SJSA1 (cell line): ENCODE measurements at places on chromosomes 6 and 20. TPM values are rescaled to one million over a fixed set of nuclear protein-coding genes. Genes with fewer than 3 reads are reported as not detected.

Gene OLIG3
- total RNA-seq, result not detected in 2 replicates

Gene RBM24
- 30.3 and 43.7 TPM in 2 replicates for total RNA-seq

Gene SEMG1
- not detected in 2 replicates for total RNA-seq

Gene NKX2-2
- 5.7 and 19.8 TPM in 2 replicates for total RNA-seq

Gene MAP1LC3A
- 54.1 and 64.5 TPM in 2 replicates for total RNA-seq

Gene SLC22A16
- not detected in 2 replicates for total RNA-seq

DNA sequence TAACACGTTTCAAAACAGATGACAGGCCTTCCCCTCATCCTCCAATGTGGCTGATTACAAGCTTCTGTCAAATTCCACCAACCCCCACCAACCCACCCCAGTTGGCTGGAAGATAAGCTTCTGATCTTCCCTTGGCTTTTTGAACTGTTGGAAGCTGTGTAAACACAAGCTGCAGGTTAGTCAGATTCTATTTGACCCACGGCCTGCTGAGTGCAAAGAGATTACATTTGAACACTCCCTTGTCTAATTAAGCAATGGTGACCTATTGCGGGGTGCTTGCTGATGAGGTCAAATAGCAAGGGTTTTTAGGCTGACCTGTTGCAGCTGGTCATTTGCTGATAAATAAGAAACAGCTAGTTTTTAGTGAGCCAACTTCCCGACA is 379.7 kb downstream of the BMP2 start:
- no peaks in the 10 kb centered on the region for H3K4me1 ChIP-seq
- no peak overlapping the region for H3K4me3 ChIP-seq
- H3K27ac ChIP-seq, result no peak overlapping the region
- H3K27me3 ChIP-seq, result no peaks in the 10 kb centered on the region

DNA sequence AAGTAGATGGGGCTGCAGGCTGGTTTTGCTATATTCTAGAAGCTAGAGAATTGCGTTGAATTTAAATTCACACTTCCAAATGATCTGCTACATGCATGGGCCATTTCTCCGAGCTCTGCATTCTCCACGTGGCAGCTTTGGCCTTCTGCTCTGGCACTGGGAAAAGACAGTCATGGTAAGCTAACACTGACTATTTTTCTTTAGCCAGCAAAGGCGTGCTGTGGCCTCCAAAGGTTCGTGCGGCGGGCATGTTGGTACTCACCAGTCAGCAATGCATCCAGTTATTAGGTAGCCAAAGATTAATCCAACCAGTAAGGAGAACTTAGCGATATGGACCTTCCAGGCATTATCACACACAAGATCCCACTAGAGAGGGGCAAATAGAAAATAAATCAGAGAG is 41.4 kb downstream of the SLC22A23 start:
- H3K36me3 ChIP-seq, result no peaks in the 10 kb centered on the region
- no peak overlapping the region for H3K4me3 ChIP-seq
- H3K27ac ChIP-seq, result no peak overlapping the region
- H3K27me3 ChIP-seq, result no peaks in the 10 kb centered on the region

DNA sequence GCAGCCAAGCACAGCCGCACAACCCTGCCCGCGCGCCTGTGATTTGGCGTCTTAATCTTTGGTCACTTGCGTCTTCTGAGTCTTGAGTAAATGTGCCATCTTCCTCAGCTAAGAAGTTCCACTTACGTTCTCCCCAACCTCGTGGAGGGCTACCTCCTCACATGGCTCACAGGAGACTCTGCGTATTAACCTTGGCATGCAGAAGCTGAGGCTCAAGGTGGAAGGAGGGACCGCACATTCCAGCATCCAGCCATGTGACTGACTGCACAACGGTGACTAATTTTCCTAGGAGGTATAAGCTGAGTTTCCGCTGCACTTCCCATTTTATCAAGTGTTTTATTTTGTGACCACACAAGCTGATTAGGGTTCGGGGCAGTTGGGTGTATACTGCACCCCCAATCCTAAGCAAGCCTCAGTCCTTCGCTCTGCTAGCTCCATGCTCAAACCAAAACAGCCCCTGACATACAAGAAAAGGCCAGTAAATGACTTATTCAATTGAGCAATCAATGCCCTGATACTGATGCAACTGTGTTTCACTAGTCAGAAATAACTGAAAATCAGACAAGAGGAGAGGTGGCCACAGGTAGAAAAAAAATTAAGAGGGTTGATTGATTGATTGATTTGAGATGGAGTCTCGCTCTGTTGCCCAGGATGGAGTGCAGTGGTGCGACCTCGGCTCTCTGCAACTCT is 7.0 kb downstream of the BEND3 start:
- no peak for DNase-seq
- H3K27ac ChIP-seq, result no peak overlapping the region
- H3K4me1 ChIP-seq, result peaks cover 9% of the 10 kb centered on the region
- no peaks in the 10 kb centered on the region for H3K36me3 ChIP-seq
- no peak overlapping the region for H3K4me3 ChIP-seq

DNA sequence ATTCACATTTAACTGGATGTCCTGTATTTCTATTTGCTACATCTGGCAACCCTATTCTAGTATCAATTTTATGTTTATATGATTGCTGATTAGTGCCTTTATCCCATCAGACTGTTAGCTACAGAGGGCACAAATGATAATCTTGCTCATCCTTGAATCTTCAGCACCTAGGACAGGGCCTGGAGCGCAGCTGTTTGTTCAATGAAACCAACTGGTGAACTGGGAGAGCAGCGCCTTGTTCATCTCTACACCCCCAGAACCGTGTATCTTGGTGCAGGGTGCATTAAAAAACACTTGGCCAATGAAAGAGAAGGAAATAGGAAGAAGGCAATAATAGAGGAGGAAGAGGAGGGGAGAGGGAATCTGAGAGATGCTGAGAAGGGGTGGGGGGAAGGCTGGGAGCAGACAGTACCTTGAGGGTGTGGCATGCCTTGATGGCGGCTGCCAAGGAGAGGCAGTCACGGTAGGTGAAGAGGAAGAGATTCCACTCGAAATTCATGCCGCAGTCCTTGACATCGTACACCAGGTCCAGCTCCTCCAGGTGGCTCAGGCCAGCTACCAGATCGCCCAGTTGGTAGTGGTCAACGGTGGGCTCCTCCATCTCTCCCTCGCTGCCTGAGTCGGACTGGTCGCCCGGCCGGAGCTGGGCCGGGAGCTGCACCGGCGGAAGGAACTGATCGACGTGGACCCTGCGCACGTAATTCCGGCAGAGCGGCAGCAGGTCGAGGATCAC is 15.5 kb downstream of the TMEM151B start:
- H3K36me3 ChIP-seq, result no peaks in the 10 kb centered on the region
- no peak overlapping the region for H3K27ac ChIP-seq
- H3K27me3 ChIP-seq, result peaks cover 28% of the 10 kb centered on the region

- no peak overlapping the region for H3K27ac ChIP-seq
- no peaks in the 10 kb centered on the region for H3K4me1 ChIP-seq
- H3K27me3 ChIP-seq, result no peaks in the 10 kb centered on the region
Measured at GRCh38 chr6:136137739-136138402, 112.2 kb downstream of the MTFR2 start.
